ENCODE measurements at places on chromosomes 5 and 9.

DNA sequence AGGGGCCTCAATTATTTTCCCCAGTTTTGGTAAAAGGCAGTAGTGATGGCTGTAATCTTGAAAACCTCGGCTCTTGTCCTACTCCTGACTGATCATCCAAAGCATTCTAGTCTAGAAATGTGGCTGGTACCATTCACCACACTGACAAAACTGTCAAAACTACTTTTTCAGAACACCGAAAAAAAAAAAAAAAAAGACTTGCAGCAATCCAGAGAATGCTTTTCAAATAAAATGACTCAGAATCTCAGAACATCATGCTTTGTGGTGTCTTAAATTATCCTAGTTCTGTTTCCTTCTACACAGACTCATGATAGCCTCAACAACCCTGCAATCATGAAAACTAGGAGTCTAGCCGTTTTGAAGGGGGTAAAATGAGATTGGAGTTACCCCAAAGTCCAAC lies 13.4 kb downstream of the SLC28A3 start:
- no peak for DNase-seq

DNA sequence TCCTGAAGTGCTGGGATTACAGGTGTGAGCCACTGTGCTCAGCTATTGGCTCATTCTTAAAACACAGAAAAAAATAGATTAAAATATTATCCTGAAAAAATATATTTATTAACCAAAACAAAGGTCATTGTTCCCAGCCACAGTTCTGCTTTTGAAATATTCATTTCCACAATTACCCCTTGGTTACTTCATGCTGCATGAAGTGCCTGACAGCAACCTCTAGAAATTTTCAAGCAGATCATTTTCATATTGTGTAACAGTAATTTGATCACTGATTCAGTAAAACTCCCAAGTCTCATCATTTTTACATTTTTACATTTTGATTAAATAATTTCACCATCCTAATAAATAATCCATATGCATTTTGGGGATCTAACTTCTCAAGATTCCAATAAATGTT lies 18.8 kb upstream of the GNAQ start:
- no peak for DNase-seq

- DNase-seq: no peak
Observed at GRCh38 chr9:12060811-12061210, 632.4 kb upstream of the TYRP1 start.

DNA sequence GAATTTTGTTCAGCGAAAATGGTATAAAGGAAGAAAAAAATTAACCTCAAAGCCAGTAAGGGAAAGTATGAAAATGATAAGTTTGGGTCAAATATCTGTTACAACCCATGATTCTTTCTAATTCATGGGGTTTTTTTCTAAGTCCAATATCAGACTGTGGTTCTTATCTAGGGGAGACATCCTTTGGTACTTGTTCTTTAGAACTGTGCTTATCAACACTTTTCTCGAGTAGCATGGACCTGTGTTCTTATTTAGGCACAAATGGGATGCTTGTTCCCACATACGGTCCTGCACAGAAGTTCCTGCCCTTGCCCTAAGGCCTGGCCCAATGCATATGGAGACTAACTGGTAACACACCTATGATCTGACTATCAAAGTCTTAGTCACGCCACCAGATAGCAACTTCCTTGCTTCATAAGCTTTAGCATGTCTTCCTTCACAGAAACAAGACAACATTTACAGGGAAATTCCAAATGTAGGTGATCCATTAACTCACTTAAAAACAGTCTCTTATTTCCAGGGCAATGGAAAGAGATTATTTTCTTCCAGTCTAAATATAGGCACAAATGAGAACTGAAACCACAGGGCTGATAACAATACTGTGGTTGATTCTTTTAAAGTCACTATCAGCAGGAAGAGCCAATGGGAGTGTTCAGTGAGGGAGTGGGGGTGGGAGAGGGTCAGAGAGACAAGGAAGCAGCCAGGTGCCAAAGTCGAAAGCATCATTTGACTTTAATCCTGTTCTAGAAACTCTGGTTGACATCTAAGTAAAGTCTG lies 268.8 kb upstream of the ANKRD55 start:
- DNase-seq: no peak

DNA sequence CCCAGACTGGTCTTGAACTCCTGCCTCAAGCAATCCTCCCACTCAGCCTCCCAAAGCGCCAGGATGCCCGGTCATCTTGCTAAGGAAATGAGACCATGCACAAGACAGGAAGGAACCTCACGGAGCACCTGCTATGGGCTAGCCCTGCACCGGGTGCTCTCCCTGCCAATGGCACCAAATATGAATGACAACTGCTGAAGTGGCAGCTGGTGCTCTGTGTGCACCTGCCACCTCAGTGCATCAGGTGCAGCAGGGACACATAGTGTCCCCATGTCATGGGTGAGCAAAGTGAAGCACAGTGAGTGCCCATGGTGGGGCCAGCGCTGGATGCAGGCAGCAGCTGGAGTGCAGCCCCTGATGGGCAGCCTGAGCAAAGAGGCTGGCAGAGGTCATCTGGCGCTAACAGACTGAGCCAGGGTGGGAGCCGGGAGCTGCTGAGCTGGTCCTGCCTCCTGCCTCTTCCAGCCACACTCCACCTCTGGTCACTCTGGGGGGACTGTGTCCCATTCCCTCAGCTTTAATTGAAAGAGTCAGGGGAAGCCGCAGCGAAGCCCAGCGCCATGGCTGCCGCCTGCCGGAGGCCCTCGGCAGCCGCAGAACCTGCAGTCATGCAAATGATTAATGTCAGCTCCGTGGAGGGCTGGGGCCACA lies 46.4 kb downstream of the BARX1 start:
- no peak for DNase-seq

DNA sequence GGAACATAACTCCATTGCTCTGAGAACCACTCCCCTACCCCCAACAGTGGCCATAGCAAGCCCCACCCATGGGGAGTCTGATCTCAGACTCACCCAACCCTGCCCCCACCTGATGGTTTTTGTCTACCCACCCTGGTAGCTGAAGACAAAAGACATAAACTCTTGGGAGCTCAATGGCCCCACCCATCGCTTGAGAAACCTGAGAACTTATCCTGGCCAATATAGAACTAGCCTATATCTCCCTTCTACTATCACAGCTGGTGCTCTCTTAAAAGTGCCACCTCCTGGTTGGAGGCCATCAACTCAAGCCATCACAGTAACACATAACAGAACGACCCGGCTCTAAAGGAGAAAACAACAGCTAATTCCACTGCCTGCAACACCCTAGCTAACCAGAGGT lies 47.9 kb upstream of the SNAPC3 start:
- DNase-seq: no peak

DNA sequence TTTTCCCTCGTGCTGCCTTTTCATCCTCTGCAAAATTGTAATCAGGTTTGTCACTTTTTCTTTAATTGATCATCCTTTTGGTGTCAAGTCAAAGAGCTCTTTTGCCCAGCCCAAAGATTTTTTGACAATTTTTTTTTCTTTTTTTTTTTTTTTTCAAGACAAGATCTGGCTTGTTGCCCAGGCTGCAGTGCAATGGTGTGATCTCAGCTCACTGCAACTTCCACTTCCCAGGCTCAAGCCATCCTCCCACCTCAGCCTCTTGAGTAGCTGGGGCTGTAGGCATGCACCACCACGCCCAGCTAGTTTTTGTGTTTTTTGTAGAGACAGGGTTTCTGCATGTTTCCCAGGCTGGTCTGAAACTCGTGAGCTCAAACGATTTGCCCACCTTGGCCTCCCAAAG lies 36.7 kb downstream of the CDK7 start:
- DNase-seq: no peak

DNA sequence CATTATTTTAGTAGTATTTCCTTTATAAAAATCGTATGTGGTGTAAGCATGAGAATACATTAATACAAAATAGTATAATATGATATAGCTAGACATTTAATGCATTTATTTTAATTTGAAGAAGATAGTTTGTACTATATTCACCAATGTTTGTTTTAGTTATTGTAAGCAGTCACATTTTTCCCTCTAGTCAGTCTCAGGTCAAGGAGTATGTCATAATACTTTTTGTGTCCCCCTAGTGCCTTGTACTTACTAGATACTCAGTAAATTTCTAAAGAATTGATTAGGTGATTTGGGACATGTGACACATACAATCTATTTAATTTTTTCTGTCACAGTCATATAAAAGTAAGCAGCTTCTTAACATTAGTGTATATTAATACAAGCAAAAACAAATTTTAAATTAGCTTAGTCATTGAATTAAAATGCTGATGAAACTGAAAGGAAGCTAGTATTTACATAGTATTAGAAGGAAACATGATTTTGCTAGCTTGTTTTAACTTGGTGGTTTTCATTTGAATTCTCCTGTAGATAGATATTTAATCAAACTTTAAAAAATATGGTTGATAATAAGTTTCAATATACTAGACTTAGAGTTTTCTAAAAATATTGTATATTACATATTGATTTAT lies 242.2 kb downstream of the FER start:
- no peak for DNase-seq

GRCh38 chr5:159763562-159763961 lies 152.7 kb upstream of the ADRA1B start:
- no peak for DNase-seq

GRCh38 chr5:139755892-139756671 lies 39.5 kb upstream of the PSD2 start:
- no peak for DNase-seq

- no peak for DNase-seq
Observed at GRCh38 chr5:17219469-17219868, 2.0 kb downstream of the BASP1 start.

DNA sequence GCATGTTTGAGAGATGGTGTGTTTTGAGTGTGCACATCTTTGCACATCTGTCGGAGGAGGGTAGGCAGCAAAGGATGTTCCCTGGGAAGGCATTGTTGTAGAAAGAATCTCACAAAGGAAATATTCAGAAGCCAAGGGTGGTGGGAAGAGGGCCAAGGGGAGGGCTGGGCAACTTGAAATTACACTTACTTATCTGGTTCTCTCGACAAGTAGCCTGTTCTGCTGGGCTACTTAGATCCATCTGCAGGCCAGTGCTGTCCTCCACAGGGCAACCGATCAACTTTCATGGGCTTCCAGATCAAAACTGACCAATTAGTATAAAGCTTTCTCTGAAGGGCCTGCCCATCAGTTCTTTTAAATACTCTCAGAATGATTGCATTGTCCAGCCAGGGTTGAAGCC lies 495.2 kb downstream of the GADD45G start:
- no peak for DNase-seq

DNA sequence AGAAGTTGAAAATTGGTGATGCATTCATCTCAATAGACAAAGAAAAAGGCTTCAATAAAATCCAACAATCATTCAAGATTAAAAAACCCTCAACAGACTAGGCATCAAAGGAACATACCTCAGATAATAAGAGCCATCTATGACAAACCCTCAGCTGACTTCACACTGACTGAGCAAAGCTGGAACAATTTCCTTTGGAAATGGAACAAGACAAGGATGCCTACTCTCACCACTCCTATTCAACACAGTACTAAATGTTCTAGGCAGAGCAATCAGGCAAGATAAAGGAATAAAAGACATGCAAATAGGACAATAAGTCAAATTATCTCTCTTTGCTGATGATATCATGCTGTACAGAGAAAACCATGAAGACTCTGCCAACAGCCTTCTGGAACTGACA lies 1188.1 kb downstream of the DTWD2 start:
- no peak for DNase-seq

- DNase-seq: no peak
Observed at GRCh38 chr9:127485995-127486394, 34.7 kb downstream of the LRSAM1 start.

DNA sequence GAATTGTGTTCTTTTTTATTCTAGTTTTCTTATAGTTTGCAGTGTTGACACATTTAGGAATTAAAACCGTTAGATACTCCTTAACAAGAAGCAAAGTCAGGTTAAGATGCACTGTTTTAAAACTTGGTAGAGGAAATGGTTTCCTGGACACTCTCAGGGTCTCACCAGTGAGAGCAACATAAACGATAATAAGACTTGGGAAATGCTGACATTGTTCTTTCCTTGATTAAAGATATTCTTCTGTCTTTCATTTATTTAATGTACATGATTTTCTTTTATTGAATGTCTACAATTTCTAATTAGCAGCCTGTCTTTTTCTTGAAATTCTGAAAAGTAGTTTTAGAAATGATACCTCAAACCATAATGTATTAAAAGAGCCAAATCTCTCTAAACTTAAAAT lies 707.9 kb upstream of the CHD1 start:
- DNase-seq: no peak

DNA sequence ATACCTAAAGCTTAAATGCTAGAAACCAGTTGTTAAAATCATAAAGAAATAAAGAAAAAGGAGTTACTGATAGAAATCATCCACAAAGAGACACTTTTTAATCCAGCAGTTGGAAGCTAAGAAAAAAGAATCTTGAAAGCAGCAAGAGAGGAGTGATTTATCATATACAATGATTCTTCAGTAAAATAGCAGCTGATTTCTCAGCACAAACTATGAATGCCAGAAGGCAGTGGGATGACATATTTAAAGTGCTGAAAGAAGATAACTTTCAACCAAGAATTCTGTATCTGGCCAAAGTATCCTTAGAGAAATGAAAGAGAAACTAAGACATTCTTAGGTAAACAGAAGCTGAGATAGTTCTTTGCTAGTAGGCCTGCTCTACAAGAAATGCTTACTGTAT lies 366.0 kb downstream of the HTR1A start:
- DNase-seq: no peak

DNA sequence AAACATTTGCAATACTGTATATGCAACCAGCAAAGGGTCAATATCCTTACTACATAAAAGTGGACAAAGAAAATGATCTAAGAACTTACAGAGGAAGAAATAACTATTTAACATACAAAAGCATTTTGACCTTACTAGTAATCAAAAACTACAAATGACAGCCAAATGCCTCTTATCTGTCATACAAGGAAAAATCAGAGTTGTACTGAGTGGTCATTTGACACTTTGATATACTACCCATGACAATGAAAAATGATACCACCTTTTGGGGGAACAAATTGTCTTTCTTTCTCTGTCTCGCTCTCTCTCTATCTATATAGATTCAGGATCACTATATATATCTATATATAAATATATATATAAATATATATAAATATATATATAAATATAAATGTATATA lies 50.4 kb upstream of the ZSWIM6 start:
- no peak for DNase-seq

Data from type B pancreatic cell (in vitro differentiated cells).